ENCODE measurements at places on chromosomes 2 and 18. TPM values are rescaled to one million over a fixed set of nuclear protein-coding genes. Genes with fewer than 3 reads are reported as not detected.

Gene CD8B2
- total RNA-seq, result not detected

Gene LHCGR
- not detected for total RNA-seq

GRCh38 chr2:195319112-195319460 lies 337.9 kb upstream of the SLC39A10 start:
- H3K36me3 ChIP-seq, result no peaks in the 10 kb centered on the region
- H3K4me1 ChIP-seq, result no peaks in the 10 kb centered on the region
- H3K4me3 ChIP-seq, result no peak overlapping the region
- no peak overlapping the region for H3K27ac ChIP-seq

Gene ACSL3
- total RNA-seq, result 65.7 TPM

DNA sequence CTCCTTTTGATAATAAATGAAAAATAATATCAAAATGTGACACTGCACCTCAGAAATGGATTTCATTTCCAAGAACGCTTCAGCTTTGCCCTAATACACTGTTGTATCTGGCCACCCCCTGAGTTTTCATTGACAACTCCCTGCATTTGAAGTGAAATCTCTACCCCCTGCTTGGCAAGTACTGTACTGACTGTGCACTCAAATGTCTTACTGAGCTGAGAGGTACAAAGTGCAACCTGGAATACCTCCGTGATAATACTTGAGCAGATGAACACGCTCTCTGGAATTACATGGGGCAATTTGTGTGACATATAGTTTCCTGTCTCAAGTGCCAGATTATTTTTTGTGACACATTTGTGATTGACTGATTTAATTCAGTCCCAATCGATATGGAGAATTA lies 231.1 kb downstream of the LRP1B start:
- no peak overlapping the region for H3K27ac ChIP-seq
- no peak for DNase-seq
- H3K36me3 ChIP-seq, result no peaks in the 10 kb centered on the region
- H3K4me3 ChIP-seq, result no peak overlapping the region

Gene IL37
- total RNA-seq, result not detected

DNA sequence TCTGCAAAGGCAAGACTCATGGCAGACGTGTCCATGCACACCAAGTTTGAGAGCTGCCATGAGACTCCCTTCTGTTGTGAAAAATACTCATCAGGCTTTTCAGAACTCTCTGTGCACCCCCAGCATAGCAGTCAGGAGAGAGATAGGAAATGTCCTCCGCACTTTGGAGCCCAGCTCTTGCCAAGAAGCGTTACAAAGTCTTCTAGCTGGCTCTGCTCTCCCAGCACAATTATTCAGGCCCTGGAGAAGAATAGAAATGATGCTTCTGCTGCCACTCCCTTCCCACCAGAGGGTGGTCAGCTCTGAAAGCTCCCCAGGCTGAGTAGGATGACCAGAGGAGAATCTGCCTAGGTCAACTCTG lies 594.4 kb upstream of the ID2 start:
- H3K27ac ChIP-seq, result no peak overlapping the region
- peaks cover 2% of the 10 kb centered on the region for H3K36me3 ChIP-seq
- no peaks in the 10 kb centered on the region for H3K27me3 ChIP-seq
- no peaks in the 10 kb centered on the region for H3K4me1 ChIP-seq
